ENCODE measurements at places on chromosomes 2 and 18. TPM values are rescaled to one million over a fixed set of nuclear protein-coding genes. Genes with fewer than 3 reads are reported as not detected.

GRHL1 gene
- 3.0 TPM for polyA plus RNA-seq

PKDCC gene
- polyA plus RNA-seq, result 247 TPM

ZSWIM2 gene
- not detected for polyA plus RNA-seq

PLGLB1 gene
- 8.2 TPM for polyA plus RNA-seq

EFHD1 gene
- polyA plus RNA-seq, result 1.7 TPM

NT5DC4 gene
- polyA plus RNA-seq, result 2.6 TPM

IL18RAP gene
- polyA plus RNA-seq, result 1.0 TPM

CYBRD1 gene
- 25.5 TPM for polyA plus RNA-seq

ST8SIA3 gene
- 2.6 TPM for polyA plus RNA-seq

NYAP2 gene
- 0.40 TPM for polyA plus RNA-seq

- DNase-seq, result peak; percentile 44
Observed at GRCh38 chr2:231069379-231070054, 12.8 kb downstream of the PSMD1 start.

- DNase-seq, result no peak
Observed at GRCh38 chr18:58572181-58572580, 56.7 kb downstream of the ALPK2 start.

- no peak for DNase-seq
Observed at GRCh38 chr2:85852152-85852840, 36.5 kb downstream of the ST3GAL5 start.

- no peak for DNase-seq
Observed at GRCh38 chr2:95351598-95351915, 51.0 kb upstream of the FAHD2A start.

DNA sequence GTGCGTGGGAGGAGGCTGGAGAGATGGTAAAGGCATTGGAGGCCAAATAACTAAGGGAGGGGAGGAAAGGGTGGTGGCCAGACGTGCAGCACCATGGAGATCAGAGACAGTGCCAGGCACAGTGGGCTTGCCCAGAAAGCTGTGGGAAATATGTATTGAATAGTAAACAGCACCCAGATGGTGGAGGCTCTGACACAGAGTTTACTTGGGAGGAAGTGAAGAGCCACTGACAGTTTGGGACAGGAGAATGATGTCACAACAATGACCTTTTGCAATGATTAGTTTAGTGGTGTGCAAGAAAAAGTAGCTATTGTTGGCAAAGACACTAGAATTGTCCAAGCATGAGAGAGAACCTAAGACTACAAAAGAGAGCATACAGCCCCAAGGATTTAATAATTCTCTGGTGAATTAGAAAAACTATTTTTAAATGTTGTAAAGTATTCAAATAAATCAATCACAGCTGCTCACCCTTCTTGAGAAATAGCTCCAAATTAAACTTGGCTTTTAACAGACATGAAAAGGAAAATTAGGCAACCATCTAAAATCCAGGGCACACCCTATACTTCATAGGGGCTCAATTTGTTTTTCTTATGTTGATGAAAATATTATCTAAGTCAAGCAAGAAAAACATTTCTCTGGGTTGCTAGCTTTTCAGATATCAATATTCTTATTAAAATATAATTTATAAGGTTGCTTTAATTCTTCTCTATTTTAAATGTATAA is 458.7 kb upstream of the HNRNPA3 start:
- DNase-seq, result no peak

DNA sequence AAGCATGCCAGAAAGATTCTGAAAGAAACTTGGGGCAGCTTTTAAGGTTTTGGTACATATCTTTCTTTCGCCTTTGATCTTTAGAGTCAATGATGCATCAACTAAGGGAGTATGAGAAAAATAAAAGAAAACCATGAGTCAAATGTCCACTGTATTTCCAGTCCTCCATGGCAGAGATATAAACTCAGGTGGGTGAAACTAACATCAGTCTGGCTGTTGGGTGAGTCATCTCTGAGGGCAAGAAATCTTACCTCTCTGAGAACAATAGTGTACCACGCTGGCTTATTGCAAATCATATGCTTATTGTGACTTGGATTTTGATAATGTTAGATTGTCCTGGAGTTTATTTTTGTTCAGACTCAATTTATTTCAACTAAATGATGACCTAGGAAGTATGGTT is 521.0 kb downstream of the PLCL1 start:
- no peak for DNase-seq

GRCh38 chr18:80176334-80177073 is 67.4 kb downstream of the ADNP2 start:
- peak; percentile 52 for DNase-seq

- DNase-seq, result no peak
Observed at GRCh38 chr2:238709325-238710025, 138.4 kb upstream of the TWIST2 start.

GRCh38 chr2:222024932-222025880 is 273.6 kb downstream of the PAX3 start:
- peak; percentile 22 for DNase-seq

GRCh38 chr18:5628512-5629255 is 84.9 kb upstream of the EPB41L3 start:
- DNase-seq, result peak; percentile 93

DNA sequence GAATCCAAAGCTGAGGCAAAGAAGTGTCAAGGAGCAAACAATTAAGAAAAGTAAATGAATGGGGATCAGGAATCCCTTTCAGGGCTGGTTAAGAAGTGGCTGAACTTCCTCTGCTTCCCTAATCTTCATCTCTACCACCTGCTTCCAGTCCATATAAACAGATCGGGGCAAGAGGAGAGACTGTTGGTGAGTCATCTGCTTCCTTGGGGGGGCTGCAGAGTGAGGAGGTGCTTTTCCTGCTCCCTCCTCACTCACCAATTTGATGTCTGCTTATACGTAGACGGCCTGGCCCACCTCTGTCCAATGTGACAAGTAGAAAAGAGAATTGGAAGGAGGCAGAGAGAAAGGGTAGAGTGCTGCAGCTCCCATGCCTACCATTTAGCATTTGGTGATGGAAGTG is 68.4 kb downstream of the NAB1 start:
- no peak for DNase-seq

- DNase-seq, result no peak
Observed at GRCh38 chr2:12604341-12604740, 112.4 kb upstream of the TRIB2 start.

DNA sequence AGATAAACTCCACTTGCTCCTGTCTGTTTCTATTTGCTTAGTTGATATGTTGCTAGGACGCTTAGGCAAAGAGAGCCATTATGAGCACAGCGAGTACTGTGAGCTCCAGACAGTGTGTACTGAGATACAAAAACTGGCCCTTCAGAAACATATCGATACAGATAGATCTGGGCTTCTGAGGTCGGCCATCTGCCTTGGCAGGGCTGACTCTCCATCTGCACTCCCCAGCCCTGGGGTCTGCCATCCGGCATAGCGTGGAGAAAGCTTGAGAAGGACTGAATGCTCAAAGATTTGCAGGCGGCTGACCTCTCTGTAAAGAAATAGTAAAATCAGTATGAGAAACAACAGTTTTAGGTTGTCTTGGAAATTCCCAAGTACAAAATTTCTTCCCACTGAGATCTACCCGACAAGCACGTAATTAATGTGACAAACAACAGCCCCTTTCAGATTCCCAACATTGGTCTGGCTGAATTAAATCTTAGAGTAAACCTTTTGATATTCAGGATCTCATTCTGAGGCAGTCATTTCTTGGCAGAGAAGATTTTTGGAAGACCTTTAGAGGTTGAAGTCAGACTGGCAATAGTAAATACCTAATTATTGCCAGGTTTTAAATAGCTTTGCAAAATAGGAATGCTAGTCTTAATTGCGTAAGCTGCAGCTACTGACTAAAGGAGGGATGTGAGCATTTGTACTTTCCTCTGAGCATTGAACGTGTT is 127.4 kb downstream of the CHST9 start:
- peak; percentile 7 for DNase-seq

- DNase-seq, result no peak
Observed at GRCh38 chr2:216551234-216552068, 52.8 kb downstream of the RPL37A start.

DNA sequence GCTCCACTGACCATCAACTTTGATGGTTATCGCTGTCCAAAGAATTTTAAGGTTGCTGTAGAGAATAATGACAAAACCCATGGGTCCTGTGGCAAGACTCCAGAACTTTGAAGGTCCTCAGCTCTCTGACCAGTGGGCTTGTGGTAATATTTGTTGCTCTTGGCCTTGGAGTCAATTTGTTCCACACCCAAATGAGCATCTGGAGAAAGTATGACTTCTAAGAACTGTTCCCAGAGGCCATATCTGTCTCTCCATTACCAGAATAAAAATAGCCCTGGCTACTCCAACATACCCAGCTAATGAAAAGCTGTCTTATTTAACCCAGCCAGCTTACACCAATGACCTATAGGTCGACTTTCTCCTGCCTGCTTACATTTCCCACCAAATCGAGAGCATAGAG is 466.4 kb downstream of the MEIS1 start:
- no peak for DNase-seq
